Stimulated activated CD8-positive, alpha-beta memory T cell treated with anti-CD3 and anti-CD28 coated beads, Interleukin-2, amount 100 ng/mL, for 1 hour (primary cell): ENCODE measurements at places on chromosomes 16 and 17.

GRCh38 chr17:9924735-9925191 is 19.7 kb upstream of the RCVRN start:
- no peak for DNase-seq

- no peak for DNase-seq
Measured at GRCh38 chr17:54172096-54172984, 349.6 kb downstream of the KIF2B start.

GRCh38 chr17:49290690-49291359 is 60.2 kb upstream of the PHOSPHO1 start:
- DNase-seq = no peak

DNA sequence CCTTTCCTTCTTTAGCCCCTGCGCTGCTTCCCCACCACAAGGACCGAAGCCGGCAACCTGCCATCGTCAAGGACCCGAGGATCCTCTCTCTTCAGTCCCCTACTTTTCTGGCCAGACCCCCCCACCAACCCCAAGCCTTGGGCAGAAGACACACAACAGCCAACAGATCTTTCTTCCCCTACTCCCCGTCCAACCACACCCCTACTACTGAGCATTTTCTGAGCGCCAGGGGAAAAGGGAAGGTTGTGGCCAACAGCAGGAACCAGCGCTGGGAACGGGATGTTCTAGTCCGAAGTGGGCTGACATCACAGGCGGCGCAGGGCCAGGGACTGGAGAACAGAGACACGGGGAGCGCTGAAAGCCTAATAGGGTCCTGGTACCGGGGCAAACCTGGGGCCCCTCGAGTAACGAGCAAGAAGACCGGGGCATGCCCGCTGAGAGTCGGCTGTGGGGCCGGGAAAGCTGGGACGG is 528 bp downstream of the PER1 start:
- no peak for DNase-seq

GRCh38 chr16:75387951-75388350 is 45.4 kb downstream of the CFDP1 start:
- no peak for DNase-seq

GRCh38 chr16:8631373-8631772 is 9.9 kb downstream of the METTL22 start:
- no peak for DNase-seq

- no peak for DNase-seq
Measured at GRCh38 chr16:27780468-27781194, 230.7 kb downstream of the KATNIP start.

- DNase-seq = no peak
Measured at GRCh38 chr17:82859431-82860403, 19.9 kb upstream of the ZNF750 start.

- DNase-seq = no peak
Measured at GRCh38 chr17:48747445-48748363, 19.2 kb upstream of the HOXB13 start.

DNA sequence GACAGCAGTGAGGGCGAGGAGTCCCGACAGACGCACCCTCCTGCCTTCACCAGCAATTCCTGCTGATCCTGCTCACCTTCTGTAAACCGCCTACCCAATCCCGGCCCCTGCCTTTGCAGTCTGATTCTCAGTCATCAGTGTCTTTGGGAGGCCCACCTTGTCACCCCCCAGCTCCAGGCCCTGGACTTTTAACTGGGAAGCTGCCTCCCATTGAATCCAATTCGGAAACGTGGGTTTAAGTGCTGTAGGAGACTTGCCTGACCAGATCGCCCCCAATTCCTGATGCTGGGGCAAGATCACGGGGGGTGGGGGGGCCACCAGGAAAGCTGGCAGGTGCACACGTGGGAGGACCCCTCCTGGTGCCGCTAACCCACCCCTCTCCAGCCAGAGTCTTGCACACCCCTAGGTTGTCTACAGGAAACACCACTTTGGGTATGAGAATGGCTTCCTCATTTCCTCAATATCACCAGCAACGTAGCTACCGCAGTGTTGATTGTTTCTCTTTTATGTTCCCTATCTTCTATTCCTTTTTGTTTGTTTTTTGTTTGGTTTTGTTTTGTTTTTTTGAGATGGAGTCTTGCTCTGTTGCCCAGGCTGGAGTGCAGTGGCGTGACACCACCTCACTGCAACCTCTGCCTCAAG is 46.6 kb upstream of the CMIP start:
- DNase-seq = no peak

GRCh38 chr16:9090101-9090959 is 1.1 kb upstream of the HAPSTR1 start:
- DNase-seq = no peak

GRCh38 chr17:49260011-49260816 is 29.6 kb upstream of the PHOSPHO1 start:
- DNase-seq = peak; percentile 2

DNA sequence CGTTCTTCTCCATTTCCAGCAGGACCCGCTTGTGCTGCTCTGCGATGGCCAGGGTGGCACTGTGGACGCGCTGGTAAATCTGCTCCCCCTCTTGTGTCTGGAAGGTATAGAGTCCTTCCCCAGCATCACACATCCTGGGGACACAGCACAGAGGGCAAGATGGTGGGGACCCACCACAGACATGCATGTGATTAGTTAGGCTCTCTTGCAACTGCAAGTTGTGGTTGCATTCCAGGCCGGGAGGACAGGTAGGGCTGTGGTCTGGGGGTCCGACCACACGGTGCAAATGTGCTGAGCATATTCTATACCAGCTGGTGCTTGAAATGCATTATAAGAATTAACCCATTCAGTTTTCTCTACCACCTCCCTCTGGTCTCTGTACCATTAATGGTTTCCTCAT is 11.4 kb downstream of the POLR2C start:
- DNase-seq = no peak

- no peak for DNase-seq
Measured at GRCh38 chr17:50205963-50206505, 4.6 kb upstream of the COL1A1 start.

GRCh38 chr16:20049831-20050230 is 23.9 kb downstream of the GPR139 start:
- DNase-seq = no peak

DNA sequence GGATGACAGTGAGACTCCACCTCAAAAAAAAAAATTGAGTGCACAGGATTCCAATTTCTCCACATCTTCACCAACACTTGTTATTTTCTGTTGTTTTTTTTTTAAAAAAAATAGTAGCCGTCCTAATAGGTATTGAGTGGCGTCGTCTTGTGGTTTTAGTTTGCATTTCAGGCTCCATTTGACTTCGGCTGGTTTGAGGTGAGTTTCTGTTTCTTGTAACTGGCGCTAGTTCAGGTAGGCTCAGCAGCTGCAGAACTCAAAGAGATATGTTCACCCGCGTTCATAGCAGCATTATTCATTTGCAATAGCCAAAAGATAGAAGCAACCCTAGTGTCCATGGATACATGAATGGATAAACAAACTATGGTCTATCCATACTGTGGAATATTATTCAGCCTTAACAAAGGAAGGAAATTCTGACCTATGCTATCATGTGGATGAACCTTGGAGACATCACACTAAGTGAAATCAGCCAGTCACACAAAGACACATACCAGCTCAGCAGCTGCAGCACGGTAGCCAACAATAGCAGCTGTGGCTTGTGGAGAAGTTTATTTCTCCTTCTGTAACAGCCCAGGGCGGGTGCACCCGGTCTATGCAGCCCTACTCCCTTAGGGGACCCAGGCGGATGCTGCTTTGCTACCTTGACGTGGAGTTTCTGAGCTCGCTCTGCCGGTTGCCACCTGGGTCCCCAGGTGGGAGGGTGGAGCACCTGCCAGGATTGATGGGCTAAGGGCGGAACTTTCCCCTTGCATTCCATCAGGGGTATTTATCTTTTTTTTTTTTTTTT is 44.9 kb downstream of the TMEM235 start:
- DNase-seq = no peak

GRCh38 chr17:3845291-3845620 is 790 bp downstream of the NCBP3 start:
- DNase-seq = no peak

- DNase-seq = no peak
Measured at GRCh38 chr16:85126705-85127378, 14.6 kb upstream of the CIBAR2 start.

DNA sequence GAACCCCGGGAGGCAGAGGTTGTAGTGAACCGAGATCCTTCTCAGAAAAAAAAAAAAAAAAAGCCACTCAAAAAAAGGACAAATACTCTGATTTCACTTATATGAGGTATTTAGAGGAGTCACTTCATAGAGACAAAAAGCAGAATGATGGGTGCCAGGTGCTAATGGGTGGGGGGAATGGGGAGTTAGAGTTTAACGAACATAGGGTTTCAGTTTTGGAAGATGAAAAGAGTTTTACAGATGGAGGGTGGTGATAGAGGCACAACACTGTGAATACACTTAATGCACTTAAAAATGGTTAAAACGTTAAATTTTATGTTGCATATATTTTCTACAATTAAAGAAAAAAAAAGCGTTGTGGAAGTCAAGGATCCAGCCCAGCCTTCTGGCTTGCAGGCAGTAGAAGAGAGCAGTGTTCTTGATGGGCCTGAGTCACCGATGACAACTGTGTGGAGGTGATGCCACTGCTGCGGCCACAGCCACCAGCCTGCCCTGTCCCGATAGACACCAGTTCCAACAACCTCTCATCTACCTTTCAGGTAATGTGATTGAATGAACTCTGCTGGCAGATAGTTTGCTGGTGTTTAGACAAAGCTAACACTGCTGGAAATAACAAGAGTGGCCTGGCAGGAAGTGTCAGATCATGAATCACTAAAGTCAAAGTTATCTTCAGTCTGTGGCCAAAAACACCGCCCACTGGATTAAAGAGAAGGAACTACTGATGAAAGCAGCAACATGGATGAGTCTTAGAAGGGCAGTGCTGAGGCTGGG is 49.9 kb upstream of the COX10 start:
- DNase-seq = no peak

DNA sequence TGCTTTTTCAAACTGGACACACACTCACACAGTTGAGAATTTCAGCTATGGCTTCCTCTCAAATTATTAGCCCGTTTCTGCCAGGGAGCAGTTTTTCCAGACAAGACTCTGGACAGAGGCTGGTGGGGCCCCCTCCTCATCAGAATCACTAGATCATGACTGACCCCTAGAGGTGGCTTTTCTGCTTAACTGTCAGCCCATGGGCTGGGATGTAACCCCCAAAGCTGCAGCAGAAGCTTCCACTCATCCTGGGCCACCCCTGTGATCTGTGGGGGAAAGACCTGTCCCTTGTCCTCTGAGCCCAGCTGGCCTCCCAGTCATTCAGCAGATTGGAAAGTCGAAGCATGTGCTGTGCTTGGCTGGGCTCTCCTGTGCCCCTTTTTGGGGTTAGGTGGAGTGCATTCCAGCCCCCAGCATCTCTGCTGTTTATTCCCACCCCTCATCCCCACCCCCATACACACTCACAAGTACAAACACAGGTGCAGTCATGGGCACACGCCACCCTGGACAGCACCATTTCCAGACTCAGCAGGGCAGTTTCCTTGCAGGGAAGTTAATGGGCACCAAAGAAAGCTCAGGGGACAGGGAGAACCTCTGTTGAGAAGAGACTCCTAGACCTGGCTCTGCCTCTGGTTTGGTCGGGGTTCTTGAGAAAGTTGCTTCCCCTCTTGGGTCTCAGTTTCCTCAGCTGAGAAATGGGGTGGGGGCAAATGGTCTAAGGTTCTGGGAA is 77.6 kb upstream of the RBL2 start:
- DNase-seq = no peak

DNA sequence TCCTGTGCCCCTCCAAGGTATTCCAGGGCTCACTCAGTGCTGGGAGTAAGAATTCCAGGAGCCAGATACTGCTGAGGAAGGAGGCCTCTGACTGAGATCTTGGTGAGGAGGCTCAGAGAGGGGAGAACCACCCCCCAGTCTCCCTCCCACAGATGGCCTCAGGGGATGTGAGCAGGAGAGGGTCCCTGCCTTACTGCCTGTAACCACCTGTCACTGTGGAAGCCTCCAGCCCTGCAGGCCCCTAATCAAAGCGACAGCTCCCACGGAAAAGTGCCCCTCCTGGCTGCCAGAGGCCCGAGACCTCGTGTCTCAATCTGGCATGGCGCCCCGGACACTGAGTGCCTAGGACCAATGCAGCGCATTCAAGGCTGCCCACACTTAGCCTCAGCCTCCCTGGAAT is 7.7 kb upstream of the C17orf113 start:
- no peak for DNase-seq

GRCh38 chr17:69144331-69145255 is 2.9 kb upstream of the ABCA6 start:
- no peak for DNase-seq

GRCh38 chr16:71927383-71927782 is 32.1 kb downstream of the IST1 start:
- DNase-seq = no peak

- no peak for DNase-seq
Measured at GRCh38 chr16:72969146-72969545, 78.8 kb downstream of the ZFHX3 start.

- DNase-seq = no peak
Measured at GRCh38 chr16:57504001-57504400, 17.7 kb upstream of the DOK4 start.

GRCh38 chr17:60110586-60110985 is 31.9 kb upstream of the HEATR6 start:
- no peak for DNase-seq

GRCh38 chr17:50429793-50430192 is 3.8 kb downstream of the ACSF2 start:
- no peak for DNase-seq

- DNase-seq = no peak
Measured at GRCh38 chr16:81668243-81669097, 110.6 kb upstream of the PLCG2 start.

DNA sequence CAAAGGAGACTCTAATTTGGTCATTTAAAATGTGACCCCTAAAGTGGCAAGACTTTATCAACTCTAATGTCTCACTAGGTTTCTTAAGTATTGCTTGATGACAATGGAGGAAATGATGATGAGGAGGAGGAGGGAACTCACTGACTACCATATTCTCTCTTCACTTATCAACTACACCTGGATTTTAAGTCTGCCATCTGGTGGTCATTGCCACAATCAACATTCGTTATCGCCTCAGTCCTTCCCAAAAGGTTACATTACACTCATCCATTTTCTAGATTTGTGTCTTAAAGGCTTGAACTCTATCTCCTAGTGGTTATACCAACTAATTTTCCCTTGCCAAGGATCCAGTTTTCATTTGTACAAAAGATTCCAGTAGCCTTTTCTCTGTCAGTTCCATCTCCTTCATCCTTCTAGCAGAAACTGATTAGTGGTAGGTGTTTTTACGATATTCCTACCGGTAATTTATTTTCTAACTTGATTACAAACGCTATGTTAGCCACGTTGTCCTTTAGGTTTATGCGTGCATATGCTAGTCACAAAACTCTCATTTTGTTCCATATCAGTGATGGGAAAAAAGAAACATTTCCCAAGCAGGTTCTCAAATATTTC is 114.6 kb upstream of the NOG start:
- no peak for DNase-seq

GRCh38 chr17:49187301-49187700 is 23.1 kb downstream of the GNGT2 start:
- DNase-seq = no peak

- no peak for DNase-seq
Measured at GRCh38 chr16:64475627-64476351, 646.1 kb downstream of the CDH11 start.
